Hematopoietic multipotent progenitor cell treated with erythropoietin and hydrocortisone succinate and interleukin-3 and kit ligand, for 8 days (in vitro differentiated cells): ENCODE measurements at places on chromosomes 3 and 15.
A peak's percentile ranks its signal among the peaks of the same experiment; 100 is the strongest.

DNA sequence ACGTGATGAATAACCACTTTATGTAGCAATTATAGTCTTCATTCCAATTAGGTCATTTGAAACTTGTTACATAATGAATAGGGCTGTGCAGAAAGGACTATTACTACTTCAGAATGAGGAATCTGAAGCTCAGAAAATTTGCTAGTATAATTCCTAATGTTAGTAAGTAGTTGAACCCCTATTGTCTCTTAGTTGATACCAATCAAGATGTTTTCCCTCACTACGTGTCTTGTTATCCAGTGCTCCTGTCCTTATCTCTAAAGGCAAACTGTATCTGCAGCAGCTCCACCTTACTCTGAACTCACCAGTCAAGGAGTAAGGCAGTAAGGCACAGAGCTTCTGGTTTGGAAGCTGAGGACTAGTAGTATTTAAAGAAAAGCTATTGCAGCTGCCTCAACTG lies 32.0 kb downstream of the RAB11A start:
- peak; percentile 9 for DNase-seq

- no peak for DNase-seq
Measured at GRCh38 chr15:29223640-29224039, 46.0 kb downstream of the NSMCE3 start.

GRCh38 chr3:143429628-143430514 lies 310.3 kb downstream of the CHST2 start:
- DNase-seq, result peak; percentile 16

- DNase-seq, result no peak
Measured at GRCh38 chr15:73028031-73028430, 24.2 kb upstream of the NEO1 start.

GRCh38 chr3:195407531-195408409 lies 35.0 kb downstream of the ACAP2 start:
- DNase-seq, result no peak

- DNase-seq, result peak; percentile 88
Measured at GRCh38 chr15:82999905-83000671, 11.4 kb downstream of the C15orf40 start.

GRCh38 chr3:198081421-198081844 lies 121.4 kb downstream of the LMLN start:
- no peak for DNase-seq

- peak; percentile 62 for DNase-seq
Measured at GRCh38 chr3:138479438-138479863, 45.0 kb downstream of the ESYT3 start.

DNA sequence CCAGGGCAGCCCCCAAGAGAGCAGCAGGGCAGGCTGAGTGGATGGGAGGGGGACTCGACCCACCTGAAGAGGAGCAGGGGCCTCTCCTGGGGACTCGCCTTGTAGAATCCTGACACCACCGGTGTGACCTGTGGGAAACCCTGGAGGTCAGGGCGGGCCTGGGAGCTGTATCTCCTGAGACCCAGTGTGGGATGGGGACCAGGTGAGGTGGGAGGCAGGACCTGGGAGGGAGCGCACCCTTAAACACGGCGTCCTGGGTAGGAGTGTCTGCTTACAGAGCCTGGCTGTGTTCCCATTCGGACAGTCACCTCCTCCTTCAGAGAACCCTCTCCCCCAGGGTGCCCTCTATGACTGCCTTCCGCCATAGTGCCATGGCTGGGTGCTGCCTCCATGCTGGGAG lies 27.1 kb downstream of the C15orf39 start:
- DNase-seq, result no peak

DNA sequence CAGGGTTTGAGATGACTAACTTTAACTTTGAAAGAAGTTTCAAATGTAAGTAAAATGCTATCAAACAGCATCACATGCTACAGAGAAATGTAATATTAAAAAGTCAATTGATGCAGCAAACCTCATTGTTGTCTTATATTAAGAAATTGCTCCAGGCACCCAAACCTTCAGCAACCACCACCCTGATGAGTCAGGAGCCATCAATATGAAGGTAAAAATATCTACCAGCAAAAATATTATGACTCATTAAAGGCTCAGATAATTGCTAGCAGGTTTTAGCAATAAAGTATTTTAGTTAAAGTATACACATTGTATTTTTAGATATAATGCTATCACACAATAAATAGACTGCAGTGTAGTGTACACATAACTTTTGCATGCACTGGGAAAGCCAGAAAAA lies 746.3 kb downstream of the ZPLD1 start:
- DNase-seq, result no peak

- peak; percentile 25 for DNase-seq
Measured at GRCh38 chr3:57179580-57180410, 14.6 kb upstream of the IL17RD start.

GRCh38 chr15:48374472-48374871 lies 43.2 kb downstream of the DUT start:
- no peak for DNase-seq

DNA sequence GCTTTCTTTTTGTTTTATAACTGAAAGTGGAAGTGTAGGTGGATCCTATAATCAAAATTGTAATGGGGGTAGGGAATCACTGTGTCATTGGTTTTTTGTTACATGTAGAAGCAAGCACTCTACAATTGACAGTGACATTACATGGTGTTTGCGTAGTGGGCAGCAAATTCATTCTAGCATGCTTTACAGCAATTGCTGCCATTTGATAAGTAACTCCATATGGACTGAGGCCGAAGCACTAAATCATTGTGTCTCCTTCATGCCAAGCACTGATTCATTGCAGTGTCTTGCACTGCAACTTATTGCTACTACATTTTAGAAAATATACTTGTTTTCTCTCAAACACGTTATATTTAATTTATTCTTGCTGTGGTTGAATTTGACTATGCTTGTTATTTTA lies 933.9 kb downstream of the NSUN3 start:
- DNase-seq, result no peak

- DNase-seq, result no peak
Measured at GRCh38 chr15:97479957-97480356, 480.5 kb upstream of the ARRDC4 start.

DNA sequence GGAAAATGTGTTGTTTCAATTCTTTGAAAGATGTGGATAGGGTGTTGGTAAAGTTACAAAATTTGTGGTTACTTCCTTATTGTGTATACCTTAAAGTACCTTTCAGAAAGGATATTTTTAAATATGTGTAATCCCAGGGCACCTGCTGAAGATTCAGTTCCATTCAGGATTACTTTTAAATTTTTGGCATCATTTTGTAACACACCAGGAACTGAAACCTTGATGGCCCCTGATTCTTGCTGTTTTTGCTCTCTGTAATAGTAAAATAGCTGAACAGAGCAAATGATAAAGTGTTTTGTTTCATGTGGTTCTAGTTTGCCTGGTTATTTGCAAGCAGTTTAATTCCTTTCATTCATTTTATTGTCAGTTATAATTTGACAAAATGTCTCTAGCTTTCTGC lies 160.9 kb downstream of the KLHL25 start:
- no peak for DNase-seq

DNA sequence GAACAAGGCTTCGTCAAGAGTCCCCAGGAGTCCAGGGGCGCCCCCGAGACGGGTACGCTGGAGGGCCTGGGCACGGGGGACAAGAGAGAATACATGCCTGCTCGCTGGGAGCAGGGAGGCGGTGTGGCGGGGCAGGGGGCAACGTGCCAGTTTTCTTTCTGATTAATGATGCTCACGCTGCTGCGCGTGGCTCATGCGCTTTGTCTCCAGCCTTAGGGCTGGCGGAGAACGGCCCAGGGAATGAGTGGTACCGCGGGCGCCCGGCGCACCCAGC lies 408 bp upstream of the ARPP21 start:
- DNase-seq, result no peak

GRCh38 chr3:32143849-32144757 lies 37.7 kb downstream of the GPD1L start:
- peak; percentile 83 for DNase-seq

GRCh38 chr3:113638910-113639309 lies 57.5 kb downstream of the USF3 start:
- no peak for DNase-seq

DNA sequence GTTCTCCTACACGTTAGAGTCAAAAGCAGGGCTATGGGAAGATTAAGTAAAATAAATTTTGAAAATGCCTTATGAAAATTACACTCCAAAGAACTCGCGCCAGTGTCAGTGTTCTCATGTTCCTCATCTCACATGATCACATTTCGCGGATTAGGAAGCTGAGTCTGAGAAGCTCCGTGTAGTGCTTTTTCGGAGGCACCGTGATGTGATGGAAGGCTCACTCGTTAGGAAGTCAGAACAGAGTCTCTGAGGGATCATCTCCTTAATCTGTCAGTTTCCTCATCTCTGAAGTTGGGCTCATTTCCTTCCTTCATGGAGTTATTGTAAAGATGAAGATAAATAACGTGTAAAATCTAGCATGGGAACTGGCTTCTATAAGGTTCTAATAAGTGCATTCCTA lies 3.2 kb downstream of the ADIPOQ start:
- DNase-seq, result no peak

GRCh38 chr15:58564981-58565380 lies 133.2 kb downstream of the LIPC start:
- no peak for DNase-seq

GRCh38 chr3:53809764-53810400 lies 36.3 kb downstream of the CHDH start:
- DNase-seq, result no peak

DNA sequence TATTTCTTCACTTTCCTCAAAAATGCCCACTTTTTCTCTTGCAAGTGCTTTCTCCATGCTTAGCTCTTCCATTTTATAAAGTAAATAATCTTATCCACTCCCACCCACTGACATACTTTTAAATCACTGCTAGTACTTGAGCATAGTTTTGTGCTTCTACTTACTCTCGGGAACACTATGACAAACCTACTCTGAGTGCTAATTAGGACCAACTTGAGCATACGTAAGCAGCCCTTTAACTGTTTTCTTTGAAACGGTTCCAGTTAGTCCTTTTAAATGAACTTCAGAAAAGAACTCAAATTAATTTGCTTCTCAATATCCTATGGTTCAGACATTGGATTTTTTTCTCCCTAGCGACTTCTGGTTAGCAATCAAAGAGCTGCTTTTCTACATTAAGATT lies 280.0 kb upstream of the SOX2 start:
- no peak for DNase-seq
